ENCODE measurements at places on chromosomes 3 and 15.
A peak's percentile ranks its signal among the peaks of the same experiment; 100 is the strongest.

GRCh38 chr15:67240235-67241131 is 14.0 kb downstream of the AAGAB start:
- peak; percentile 11 for DNase-seq

GRCh38 chr3:190485830-190486532 is 27.9 kb upstream of the IL1RAP start:
- no peak for DNase-seq

DNA sequence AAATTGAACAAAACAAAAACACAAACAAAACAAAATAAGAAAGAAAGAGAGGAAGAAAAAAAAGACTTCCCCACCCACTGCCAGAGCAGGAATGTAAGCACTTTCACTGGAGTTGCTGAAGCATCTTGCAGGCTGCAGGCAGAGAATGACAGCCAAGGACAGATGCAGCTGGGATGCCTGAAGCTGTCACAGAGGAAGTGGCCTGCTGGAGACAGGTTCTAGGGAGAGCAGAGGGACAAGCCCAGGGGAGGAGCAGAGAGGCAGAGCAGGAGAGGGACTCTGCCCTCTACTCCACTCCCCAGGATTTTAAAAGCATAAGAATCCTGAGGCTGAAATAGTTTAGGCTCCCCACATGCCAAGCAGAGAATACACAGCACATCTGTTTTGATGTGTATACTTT is 326.2 kb downstream of the TUSC7 start:
- DNase-seq, result no peak

GRCh38 chr3:149969940-149970715 is 567 bp downstream of the PFN2 start:
- DNase-seq, result peak; percentile 68

GRCh38 chr3:12556314-12556689 is 585 bp upstream of the MKRN2 start:
- DNase-seq, result no peak

- peak; percentile 19 for DNase-seq
Observed at GRCh38 chr15:50051811-50052419, 67.1 kb downstream of the ATP8B4 start.

DNA sequence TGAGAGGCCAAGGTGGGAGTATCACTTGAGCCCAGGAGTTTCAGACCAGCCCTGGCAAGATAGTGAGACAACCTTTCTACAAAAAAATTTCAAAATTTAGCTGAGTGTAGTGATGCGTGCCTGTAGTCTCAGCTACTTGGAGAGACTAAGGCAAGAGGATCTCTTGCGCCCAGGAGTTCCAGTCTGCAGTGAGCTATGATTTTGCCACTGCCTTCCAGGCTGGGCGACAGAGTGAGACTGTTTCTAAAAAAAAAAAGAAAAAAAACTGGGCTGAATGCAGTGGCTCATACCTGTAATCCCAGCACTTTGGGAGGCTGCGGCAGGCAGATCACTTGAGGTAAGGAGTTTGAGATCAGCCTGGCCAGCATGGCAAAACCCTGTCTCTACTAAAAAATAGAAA is 14.0 kb upstream of the PIK3CB start:
- no peak for DNase-seq

DNA sequence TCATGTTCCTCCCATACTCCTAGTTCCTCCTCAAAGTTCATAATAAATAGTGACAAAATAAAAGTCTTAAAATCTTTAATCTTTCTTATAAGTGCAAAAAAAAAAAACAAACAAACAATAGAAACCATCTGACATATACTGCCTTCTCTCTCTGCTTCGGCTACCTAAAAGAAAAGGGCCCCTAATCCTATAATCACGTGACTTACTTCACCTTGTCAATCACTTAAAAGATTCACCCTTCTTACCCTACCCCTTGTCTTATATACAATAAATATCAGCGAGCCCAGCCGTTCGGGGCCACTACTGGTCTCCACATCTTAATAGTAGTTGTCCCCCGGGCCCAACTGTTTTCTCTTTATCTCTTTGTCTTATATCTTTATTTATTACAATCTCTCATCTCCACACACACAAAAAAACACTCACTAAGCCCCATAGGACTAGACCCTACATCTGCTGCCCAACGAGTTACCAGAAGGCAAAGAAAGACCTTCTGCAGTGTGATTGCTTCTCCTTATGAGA is 28.8 kb downstream of the MKRN3 start:
- no peak for DNase-seq

DNA sequence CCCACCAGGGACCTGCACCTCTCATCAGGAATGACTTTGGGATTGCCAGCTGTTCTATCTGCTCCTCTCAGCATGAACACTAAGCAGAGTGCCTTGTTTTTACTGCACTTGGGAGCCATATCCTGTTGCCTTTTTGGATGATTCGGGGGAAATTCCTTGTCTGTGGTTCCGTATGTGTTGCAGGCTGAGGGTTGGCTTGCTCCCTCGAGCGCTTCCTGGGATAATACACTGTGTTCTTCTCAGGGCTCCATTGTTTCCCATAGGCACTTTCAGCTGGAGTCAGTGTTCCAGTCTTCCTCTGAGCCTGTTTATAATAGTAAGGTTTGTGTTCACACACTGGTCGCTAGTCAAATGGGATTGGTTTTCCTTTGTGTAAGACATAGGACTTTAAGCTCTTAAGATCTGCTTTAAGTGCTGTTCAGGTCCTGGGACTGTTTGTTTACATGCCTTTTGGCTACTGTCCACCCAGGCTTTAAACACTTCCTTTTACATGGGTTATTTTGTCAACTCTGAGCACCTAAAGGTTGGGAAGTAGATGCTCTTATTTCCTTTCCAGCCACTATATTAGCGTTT is 23.4 kb downstream of the BOC start:
- DNase-seq, result no peak

GRCh38 chr3:21734746-21735145 is 16.3 kb downstream of the ZNF385D start:
- DNase-seq, result no peak

- DNase-seq, result peak; percentile 27
Observed at GRCh38 chr3:105868431-105868741, 426 bp downstream of the CBLB start.

- no peak for DNase-seq
Observed at GRCh38 chr3:95097493-95097892, 1034.6 kb downstream of the NSUN3 start.

DNA sequence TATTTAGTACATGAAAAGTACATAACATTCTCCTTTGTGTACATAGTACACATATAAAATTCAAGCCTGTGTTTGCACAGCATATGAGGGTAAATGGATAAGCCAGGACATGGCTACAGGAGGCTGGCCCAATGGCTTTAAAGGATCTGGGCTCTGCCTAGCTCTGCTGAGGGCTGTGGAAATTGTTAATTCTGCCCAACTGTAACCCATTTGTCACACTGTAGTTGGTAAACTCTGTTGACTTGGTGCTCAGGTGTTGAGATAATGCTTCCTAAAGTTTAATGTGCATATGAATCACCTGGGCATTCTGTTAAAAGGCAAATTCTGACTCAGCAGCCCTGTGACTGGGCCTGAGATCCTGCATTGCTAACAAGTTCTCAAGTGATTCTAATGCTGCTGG is 196.5 kb upstream of the ZPLD1 start:
- DNase-seq, result no peak
